ENCODE measurements at places on chromosomes 3 and 15. TPM values are rescaled to one million over a fixed set of nuclear protein-coding genes. Genes with fewer than 3 reads are reported as not detected.

The SEMA3B gene
- 49.4 TPM for total RNA-seq

The CMC1 gene
- 14.3 TPM for total RNA-seq

The MINAR1 gene
- total RNA-seq = 0.49 TPM

The SEMA5B gene
- total RNA-seq = not detected

The LIPH gene
- 0.13 TPM for total RNA-seq

The KLF13 gene
- total RNA-seq = 66.9 TPM

The SLTM gene
- 34.5 TPM for total RNA-seq

The AADACL2 gene
- not detected for total RNA-seq

Measured in mesangial cell (primary cell).